ENCODE measurements at places on chromosomes 13 and 19.

DNA sequence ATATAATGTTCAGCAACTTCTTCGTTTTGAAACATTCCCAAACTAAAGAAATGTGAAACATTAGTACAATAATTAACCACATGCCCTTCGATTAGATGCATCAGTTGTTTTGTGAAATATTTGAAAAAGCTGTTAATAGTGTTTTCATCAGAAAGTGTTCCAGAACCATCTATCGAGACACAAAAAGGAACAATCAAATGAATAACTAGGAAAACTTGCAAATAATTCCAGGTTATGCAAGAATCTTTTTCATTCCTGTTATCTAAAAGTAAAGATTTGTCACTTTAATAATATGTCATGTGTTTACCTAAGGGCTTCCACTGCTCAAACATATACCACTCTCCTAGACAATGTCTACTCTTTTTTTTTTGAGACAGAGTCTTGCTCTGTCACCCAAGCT is 904.2 kb upstream of the MIR17HG start:
- no peak overlapping the region for H3K27ac ChIP-seq
- no peak overlapping the region for H3K4me3 ChIP-seq
- H3K36me3 ChIP-seq: no peaks in the 10 kb centered on the region
- H3K4me1 ChIP-seq: peaks cover 6% of the 10 kb centered on the region
- no peaks in the 10 kb centered on the region for H3K27me3 ChIP-seq

- H3K36me3 ChIP-seq: peaks cover 9% of the 10 kb centered on the region
- H3K27me3 ChIP-seq: peaks cover 56% of the 10 kb centered on the region
- no peaks in the 10 kb centered on the region for H3K4me1 ChIP-seq
- DNase-seq: peak; percentile 61
- no peak within 1 kb of the TSS for H3K27ac ChIP-seq
- peak within 1 kb of the TSS; percentile 64 for H3K4me3 ChIP-seq
Observed at GRCh38 chr19:12838182-12838885, at the start of gene MAST1. Gene MAST1, plus strand, starts transcription at chr19:12838515. Its CDS starts 58 bp downstream, at chr19:12838573.

DNA sequence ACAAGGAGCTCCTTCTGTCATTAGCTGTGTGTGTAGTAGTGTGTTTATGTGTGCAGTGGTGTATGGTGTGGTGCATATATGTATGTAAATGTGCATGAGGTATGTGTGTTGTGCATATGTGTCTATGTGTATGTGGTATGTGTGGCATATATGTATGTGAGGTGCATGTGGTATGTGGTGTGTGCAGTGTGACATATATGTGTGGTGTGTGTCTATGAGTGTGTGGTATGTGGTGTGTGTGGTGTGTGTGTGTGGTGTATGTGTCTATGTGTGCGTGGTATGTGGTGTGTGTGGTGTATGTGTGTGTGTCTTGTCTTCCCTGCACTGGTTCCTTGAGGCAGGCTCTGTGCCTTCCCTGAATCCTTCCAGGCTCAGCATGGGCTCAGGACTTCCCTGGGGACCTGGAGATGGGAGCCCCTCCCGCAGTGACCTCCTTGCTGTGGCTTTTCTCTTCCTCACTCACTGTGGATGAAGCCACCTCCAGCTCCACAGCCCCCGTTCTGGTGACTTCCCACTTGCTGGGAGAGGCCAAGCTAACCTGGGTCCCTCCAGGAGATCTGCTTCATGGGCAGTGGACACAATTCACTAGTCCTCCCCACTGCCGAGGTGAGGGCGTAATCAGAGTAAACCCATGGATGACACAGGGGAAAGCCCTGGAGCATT is 64.2 kb downstream of the CCDC70 start:
- H3K4me3 ChIP-seq: no peak overlapping the region
- no peak for DNase-seq
- no peaks in the 10 kb centered on the region for H3K4me1 ChIP-seq
- H3K27ac ChIP-seq: no peak overlapping the region

GRCh38 chr19:46639358-46640182 is 3.6 kb upstream of the GNG8 start:
- no peaks in the 10 kb centered on the region for H3K4me1 ChIP-seq
- H3K4me3 ChIP-seq: no peak overlapping the region
- H3K27ac ChIP-seq: no peak overlapping the region
- peaks cover 32% of the 10 kb centered on the region for H3K27me3 ChIP-seq
- H3K36me3 ChIP-seq: no peaks in the 10 kb centered on the region

- peaks cover 34% of the 10 kb centered on the region for H3K4me1 ChIP-seq
- no peak overlapping the region for H3K27ac ChIP-seq
- no peaks in the 10 kb centered on the region for H3K27me3 ChIP-seq
- H3K36me3 ChIP-seq: peaks cover 12% of the 10 kb centered on the region
- no peak overlapping the region for H3K4me3 ChIP-seq
- DNase-seq: no peak
Observed at GRCh38 chr13:21048901-21049698, 12.3 kb downstream of the LATS2 start.

DNA sequence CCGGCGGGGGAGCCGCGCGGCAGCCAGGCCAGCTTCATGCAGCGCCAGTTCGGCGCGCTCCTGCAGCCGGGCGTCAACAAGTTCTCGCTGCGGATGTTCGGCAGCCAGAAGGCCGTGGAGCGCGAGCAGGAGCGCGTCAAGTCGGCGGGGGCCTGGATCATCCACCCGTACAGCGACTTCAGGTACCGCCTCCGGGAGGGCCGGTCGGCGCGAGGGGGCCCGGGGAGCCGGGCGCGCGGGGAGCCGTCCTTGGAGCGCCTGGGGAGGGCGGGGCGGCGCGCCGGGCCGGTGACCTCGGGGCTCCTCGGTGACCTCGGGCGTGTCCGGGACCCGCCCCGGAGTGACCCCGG is 690 bp downstream of the HCN2 start:
- H3K27ac ChIP-seq: no peak overlapping the region
- H3K36me3 ChIP-seq: peaks cover 14% of the 10 kb centered on the region
- no peaks in the 10 kb centered on the region for H3K4me1 ChIP-seq
- no peak overlapping the region for H3K4me3 ChIP-seq

DNA sequence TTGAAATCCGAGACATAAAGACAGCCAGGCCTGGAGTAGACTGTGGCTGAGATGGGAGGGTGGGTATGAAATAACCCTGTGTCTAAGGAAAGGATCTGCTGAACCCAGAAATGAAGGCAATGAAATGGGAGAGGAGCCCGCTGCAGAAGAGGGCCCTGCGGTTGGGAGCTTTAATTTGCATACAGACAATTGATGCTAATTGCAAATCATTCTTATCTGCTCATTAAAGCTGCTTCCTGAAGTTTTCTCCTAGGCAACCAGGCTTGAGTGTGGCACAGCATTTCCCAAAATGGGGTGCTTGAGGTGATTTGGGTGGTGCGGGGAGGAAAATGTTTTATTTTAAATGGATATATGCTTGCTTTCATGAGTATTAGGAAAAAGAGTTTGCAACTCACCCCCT is 55.4 kb downstream of the DPF1 start:
- DNase-seq: no peak
- no peaks in the 10 kb centered on the region for H3K27me3 ChIP-seq

DNA sequence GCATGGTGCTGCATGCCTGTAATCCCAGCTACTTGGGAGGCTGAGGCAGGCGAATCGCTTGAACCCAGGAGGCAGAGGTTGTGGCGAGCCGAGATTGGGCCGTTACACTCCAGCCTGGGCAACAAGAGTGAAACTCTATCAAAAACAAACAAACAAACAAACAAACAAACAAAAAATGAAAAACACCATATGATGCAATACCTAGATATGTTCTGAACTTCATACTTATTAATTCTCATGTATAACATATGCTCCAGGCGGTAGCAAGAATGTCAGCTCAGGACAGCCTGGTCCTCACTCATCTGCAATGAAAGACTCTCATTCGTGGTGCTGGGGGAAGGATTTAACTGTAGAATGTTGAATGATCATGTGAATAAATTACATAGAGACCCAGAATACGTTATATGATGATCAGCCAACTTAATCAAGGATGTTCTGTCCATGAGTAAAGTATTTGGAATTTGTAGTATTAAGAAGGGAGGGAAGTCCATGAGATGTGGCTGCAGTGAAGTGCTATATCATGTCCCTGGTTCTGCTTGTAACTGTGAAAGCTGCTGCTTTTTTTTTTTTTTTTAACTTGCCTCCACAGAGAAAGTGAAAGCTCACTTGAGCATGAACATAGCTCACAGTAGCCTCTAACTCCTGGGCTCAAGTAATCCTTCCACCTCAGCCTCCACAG is 206.8 kb downstream of the UQCRFS1 start:
- no peak overlapping the region for H3K4me3 ChIP-seq
- peaks cover 8% of the 10 kb centered on the region for H3K4me1 ChIP-seq
- DNase-seq: no peak
- no peak overlapping the region for H3K27ac ChIP-seq

GRCh38 chr19:3981736-3982681 is 3.3 kb downstream of the EEF2 start:
- H3K4me1 ChIP-seq: peaks cover 7% of the 10 kb centered on the region
- no peaks in the 10 kb centered on the region for H3K27me3 ChIP-seq
- DNase-seq: no peak
- peaks cover 80% of the 10 kb centered on the region for H3K36me3 ChIP-seq

GRCh38 chr13:41015920-41016319 is 3.2 kb downstream of the ELF1 start:
- H3K27me3 ChIP-seq: no peaks in the 10 kb centered on the region
- no peak for DNase-seq
- peak overlapping the region; percentile 58 for H3K27ac ChIP-seq
- H3K4me1 ChIP-seq: no peaks in the 10 kb centered on the region
- peaks cover 31% of the 10 kb centered on the region for H3K36me3 ChIP-seq
